KG1 (cell line): ENCODE measurements at places on chromosomes 4 and X.

- DNase-seq = no peak
Measured at GRCh38 chr4:94701631-94702300, 56.0 kb upstream of the BMPR1B start.

DNA sequence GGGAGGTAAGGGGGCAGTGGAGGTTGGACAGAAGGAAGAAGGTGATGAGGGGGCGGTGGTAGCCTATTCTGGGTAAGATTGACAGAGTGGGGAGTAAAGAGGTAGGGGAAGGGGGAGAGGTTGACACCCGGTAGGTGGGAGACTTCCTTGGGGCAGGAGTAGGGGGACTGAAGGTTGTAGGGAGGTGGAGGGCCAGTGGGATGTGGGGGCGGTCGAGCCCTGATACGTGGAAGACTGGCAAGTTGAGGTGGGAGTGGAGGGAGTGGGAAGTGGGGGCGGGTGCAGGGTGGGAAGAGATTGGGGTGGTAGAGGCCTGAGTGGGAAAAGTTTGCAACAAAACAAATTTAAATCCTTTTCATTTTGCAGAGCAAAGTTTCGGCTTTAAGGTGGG lies 1.7 kb downstream of the GCNA start:
- DNase-seq = no peak

DNA sequence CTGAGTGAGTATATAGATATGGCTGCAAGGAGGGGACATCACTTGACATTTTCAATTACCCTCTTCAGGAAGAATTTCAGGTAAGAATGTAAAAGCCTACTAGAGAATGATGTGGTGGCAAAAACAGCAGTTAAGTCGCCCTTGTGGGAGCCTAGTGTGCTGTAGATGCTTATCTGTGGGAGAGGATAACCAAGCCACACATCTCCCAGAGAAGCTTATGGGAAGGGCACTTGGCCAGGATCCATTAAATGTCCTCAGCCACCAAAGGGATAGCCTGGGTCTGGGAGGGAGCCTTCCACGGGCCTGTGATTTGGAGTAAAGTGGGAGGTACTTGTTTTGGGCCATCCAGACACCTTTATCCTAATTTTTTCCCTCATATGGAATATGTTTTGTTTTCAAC lies 41.3 kb upstream of the BCLAF3 start:
- DNase-seq = no peak

DNA sequence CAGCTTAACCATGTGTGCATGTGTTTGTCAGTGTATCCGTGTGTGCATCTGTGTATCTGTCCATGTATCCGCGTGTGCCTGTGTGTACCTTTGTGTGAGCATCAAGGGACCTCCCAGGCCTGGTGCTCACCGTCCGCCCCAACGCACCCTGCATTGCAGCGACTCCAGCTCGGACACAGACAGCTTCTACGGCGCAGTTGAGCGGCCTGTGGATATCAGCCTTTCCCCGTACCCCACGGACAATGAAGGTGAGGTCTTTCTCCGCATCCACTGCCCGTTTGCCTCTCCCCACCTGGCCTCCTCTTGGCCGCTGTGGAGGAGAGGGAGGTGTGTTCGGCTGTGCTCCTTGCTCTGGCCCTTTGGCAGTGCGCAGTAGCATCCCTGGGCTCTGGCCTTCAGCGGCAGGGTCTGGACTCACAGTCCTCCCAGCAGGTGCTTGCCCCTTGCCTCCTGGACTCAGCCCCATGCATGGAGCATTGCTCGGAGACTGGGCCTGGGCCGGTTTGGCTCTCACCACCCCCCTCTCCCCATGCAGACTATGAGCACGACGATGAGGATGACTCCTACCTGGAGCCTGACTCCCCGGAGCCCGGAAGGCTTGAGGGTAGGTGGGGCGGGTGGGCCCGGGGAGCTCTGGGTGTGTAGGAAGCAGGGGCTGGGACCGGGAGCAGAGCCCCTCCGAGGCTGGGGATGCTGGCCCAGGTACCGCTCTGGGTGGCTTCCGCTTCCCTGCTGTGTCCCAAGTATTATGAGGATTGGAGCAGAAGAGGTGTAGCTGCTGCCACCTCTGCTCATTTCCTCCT lies 16.4 kb upstream of the ADD1 start:
- DNase-seq = no peak

DNA sequence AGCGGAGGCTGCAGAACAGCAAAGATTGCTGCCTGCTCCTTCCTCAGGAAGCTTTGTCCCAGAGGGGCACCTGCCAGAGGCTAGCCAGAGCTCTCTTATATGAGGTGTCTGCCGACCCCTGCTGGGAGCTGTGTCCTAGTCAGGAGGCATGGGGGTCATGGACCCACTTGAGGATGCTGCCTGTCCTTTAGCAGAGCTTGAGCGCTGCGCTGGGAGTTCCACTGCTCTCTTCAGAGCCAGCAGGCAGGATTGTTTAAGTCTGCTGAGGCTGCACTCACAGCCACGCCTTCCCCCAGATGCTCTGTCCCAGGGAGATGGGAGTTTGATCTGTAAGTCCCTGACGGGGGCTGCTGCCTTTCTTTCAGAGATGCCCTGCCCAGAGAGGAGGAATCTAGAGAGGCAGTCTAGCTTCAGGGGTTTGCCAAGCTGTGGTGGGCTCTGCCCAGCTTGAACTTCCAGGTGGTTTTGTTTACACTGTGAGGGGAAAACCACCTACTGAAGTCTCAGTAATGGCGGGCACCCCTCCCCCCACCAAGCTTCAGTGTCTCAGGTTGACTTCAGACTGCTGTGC lies 10.9 kb downstream of the DCK start:
- no peak for DNase-seq

GRCh38 chr4:156606554-156607477 lies 364.8 kb downstream of the PDGFC start:
- DNase-seq = no peak

- no peak for DNase-seq
Measured at GRCh38 chrX:119991005-119991787, 47.6 kb upstream of the NKAP start.

- DNase-seq = no peak
Measured at GRCh38 chr4:26762650-26763049, 98.0 kb upstream of the STIM2 start.

DNA sequence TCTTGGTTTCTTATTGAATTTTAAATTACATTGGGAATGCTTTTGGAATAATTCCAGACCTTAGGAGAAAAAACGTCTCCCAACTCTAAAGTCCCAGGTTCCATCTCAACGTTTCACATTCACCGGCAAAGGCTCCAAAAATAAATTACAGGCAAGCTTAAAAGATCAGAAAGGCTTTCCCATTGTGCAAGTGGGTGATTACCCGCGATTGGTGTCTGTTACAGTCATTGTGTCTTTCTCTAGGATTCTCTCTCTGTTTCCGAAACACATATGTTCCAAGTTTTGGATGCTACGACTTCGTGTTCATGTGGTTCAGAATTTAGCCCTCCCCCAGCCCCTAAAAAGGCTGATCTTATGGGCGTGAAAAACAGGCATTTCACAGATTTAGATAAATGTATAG lies 41.8 kb downstream of the PALLD start:
- DNase-seq = no peak

GRCh38 chr4:158067646-158068045 lies 105.2 kb downstream of the GASK1B start:
- DNase-seq = no peak

- no peak for DNase-seq
Measured at GRCh38 chrX:150018931-150019361, 80.7 kb upstream of the EOLA2 start.
